KBM-7 (cell line): ENCODE measurements at places on chromosomes 12 and 14.

- no peak for DNase-seq
These were observed 266.4 kb downstream of the LRFN5 start for GRCh38 chr14:41872931-41873685.

- DNase-seq, result no peak
These were observed 27.2 kb downstream of the SLC15A4 start for GRCh38 chr12:128796439-128797118.

GRCh38 chr12:120925740-120926563 lies 21.8 kb upstream of the SPPL3 start:
- DNase-seq, result no peak

DNA sequence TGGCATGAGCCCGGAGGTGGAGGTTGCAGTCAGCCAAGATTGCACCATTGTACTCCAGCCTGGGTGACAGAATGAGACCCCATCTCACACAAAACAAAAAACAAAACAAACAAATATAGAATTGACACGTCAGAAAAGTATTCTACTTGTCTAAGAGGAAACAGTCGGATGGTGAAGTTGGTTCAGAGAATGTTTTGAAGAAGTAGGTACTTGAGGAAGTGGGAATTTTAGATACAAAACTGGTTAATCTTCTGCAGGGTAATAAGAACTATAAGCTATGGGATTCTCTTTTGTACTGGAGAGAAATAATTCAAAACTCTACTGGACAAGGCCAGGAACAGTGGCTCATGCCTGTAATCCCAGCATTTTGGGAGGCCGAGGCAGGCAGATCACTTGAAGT lies 14.6 kb upstream of the TCTN1 start:
- DNase-seq, result no peak

GRCh38 chr12:214003-214741 lies at the start of gene SLC6A12:
SLC6A12 (minus strand) TSS chr12:214157; CDS start chr12:209986, 4,171 bp downstream.
- no peak for DNase-seq

GRCh38 chr12:57429473-57430111 lies 1.3 kb downstream of the R3HDM2 start:
- no peak for DNase-seq

GRCh38 chr12:9184276-9184675 lies 23.9 kb downstream of the PZP start:
- DNase-seq, result no peak
